SK-N-SH (cell line): ENCODE measurements at places on chromosomes 7 and 10.

DNA sequence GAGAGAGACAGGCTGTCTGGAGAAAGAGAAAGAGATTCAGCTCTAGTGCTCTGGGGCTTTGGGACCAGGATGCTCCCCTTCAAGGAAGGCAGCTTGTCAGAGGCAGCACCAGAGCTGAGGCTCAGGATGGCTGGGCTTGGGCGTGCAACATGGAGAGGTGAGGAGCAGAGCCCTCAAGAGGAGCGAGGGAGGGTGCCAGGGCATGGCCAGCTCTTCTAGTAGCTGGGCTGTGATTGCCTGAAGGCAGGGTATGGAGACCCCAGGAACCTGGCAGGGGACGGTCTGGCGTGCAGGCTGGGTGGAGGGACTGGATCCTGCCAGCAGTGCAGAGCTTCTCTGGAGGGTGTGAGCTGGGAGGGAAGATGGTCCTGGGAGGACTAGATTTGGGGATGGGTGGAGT, 40.2 kb downstream of the ANTXRL start:
- DNase-seq = no peak

- no peak for DNase-seq
Measured at GRCh38 chr10:18658271-18659124, 733 bp upstream of the ARL5B start.

DNA sequence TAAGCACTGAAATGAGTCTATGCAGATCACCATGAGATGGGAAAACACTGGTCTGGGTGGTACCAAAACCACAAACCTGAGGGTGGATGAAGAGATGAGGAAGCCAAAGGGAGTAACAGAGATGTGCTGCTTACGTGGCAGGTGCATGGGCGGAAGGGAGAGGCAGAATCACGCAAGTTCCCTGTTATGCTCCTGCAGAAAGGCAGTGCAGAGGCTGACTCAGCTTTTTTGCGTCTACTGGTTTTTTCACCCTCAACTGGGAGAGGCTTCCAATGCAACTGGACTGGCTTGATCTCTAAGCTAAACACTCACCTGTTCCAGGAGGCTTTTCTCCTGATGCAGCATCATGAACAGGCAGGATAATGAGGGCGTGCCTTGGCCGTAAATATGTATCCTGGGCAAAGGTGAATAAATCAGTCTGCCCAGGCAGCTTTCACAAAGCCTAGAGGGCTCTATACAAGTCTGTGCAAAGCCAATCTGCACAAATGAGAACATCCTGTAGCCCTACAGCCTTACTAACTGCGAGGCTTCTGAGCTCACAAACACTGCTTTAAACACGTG, 95.4 kb upstream of the AFAP1L2 start:
- DNase-seq = no peak

DNA sequence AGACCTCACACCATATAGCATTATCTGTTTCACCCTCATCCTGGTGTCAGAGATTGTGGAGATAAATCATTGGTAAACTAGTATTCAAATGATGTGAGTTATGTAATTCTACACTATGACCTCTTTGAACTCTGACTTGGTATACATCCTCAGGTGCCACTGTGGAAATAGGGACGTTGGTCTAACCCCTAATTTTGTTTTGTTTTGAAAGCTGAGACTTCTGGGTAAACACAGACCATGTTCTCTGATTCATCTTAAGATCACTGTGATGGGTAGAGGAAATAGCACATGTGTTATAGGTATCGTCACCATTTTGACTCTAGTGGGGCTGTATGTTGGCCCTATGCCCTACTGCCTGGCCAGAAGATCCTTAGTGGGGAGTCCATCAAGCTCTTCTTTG, 241.6 kb downstream of the CCDC7 start:
- no peak for DNase-seq

GRCh38 chr10:86899132-86899531, 58.3 kb downstream of the MMRN2 start:
- DNase-seq = peak; percentile 24

GRCh38 chr7:13099154-13099795, 411.8 kb downstream of the ARL4A start:
- no peak for DNase-seq

- no peak for DNase-seq
Measured at GRCh38 chr7:150446288-150446938, 4.0 kb upstream of the GIMAP8 start.

- peak; percentile 46 for DNase-seq
Measured at GRCh38 chr7:131843898-131844331, 287.5 kb upstream of the PODXL start.

DNA sequence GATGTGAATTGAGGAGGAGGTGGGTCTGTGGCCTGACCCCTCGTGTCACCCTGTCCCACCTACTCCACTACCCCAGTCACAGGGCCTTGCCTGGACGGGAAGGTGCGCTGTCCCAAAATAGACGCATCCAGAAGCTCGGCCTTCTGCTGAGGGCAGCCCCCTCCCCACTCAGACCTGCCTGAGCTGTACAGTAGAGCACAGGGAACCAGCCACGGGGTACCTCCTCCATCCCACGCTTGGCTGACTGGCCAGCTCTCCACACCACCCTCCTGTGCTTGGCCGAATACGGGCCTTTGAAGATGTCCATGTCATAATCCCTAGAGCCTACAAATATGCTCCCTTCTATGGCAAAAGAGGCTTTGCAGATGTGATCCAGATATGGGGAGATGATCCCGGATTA, 88.3 kb downstream of the CHST15 start:
- DNase-seq = peak; percentile 3

GRCh38 chr10:104640339-104641186, 527 bp upstream of the SORCS3 start:
- peak; percentile 73 for DNase-seq

DNA sequence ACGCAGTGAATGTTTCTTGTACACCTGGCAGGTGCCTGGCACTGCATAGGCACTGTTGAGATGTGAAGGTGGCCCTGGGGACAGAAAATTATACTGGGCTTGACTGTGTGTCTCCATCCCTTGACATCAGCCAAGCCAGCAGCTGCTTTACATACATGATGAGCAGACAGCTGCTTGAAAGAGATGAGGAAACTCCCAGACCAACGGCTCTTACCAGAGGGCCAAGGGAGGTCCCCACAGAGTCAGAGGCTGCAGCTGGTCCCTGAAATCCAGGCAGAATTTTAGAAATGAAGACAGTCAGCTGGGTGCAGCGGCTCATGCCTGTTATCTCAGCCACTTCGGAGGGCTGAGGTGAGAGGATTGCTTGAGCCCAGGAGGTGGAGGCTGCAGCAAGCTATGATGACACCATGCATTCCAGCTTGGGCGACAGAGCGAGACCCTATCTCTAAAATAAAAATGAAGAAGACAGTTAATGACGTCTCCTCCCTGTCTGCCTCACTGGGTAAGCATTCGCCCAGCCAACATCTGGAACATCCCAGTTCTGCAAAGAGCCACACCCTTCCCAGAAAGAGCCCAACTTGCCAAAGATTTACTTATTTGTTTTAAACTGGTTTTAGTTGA, 17.6 kb downstream of the LIMK1 start:
- no peak for DNase-seq

DNA sequence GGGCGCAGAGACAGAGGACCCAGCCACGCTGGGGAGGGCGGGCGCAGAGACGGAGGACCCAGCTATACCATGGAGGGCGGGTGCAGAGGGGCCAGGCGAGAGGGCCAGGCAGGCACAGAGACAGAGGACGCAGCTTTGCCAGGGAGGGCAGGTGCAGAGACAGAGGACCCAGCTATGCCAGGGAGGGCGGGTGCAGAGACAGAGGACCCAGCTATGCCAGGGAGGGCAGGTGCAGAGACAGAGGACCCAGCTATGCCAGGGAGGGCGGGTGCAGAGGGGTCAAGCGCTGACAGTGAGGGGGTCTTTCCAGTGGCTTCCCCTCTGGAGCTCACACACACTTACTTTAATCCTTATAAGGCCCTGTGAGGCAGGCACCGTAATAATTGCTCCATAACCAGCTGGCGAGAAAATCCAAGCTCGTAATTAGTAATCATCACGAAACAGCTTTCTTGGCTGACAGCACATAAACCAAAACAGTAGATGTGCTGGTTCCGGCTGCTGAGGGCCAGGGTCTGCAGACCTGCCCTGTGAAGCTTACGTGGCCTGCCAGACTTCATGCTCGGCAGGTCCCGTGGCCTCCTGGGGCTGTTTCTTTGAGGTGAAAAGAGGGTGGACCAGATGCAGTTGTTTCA, 137.2 kb downstream of the VIPR2 start:
- no peak for DNase-seq

- DNase-seq = no peak
Measured at GRCh38 chr10:97445357-97445721, 467 bp downstream of the EXOSC1 start.

- DNase-seq = no peak
Measured at GRCh38 chr7:34333925-34334324, 324.1 kb upstream of the NPSR1 start.

GRCh38 chr10:71550628-71551027, 153.9 kb downstream of the CDH23 start:
- no peak for DNase-seq

DNA sequence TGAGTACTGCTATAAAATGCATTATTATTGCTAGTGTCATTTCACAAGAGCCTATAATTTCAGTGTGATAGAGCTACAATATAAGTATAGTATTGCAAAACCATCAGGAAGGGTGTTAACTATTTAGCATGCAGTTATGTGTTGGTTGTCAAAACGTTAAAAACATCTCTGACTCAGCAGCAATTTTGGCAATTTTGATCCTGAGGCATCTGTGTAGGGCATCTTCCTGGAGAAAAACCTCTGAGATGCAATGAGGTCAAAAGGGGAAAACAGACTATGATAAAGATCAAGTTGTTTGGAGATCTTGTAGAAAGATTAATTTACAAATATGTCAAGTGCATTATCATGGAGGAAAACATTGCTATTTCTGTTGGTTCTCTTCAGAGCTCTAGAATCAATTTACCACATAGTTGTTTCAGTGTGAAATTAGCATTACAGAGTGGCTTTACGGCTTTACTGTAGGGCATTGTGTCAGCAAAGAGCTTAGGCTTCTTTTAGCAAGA, 5.3 kb downstream of the CFTR start:
- DNase-seq = no peak

- no peak for DNase-seq
Measured at GRCh38 chr7:131773413-131773812, 217.0 kb upstream of the PODXL start.

GRCh38 chr10:12337453-12338372, 11.6 kb upstream of the CAMK1D start:
- no peak for DNase-seq

DNA sequence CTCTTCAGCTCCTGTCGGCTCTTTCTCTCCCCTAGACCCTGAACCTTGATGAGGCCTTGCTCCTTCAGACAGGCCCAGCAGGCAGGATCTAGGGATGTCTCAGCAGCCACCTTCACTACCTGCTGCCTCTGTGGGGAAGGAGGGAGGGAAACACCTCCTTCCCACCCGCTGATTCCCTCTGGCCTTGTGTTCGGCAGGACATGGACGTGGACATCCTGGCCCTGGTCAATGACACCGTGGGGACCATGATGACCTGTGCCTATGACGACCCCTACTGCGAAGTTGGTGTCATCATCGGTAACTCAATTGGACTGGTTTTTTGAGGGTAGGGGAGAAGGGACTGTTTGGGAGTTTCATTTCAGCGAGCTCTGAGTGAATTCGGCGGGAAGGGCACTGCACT, 20.3 kb downstream of the HKDC1 start:
- DNase-seq = no peak

- no peak for DNase-seq
Measured at GRCh38 chr10:48550977-48551376, 53.9 kb downstream of the ARHGAP22 start.

DNA sequence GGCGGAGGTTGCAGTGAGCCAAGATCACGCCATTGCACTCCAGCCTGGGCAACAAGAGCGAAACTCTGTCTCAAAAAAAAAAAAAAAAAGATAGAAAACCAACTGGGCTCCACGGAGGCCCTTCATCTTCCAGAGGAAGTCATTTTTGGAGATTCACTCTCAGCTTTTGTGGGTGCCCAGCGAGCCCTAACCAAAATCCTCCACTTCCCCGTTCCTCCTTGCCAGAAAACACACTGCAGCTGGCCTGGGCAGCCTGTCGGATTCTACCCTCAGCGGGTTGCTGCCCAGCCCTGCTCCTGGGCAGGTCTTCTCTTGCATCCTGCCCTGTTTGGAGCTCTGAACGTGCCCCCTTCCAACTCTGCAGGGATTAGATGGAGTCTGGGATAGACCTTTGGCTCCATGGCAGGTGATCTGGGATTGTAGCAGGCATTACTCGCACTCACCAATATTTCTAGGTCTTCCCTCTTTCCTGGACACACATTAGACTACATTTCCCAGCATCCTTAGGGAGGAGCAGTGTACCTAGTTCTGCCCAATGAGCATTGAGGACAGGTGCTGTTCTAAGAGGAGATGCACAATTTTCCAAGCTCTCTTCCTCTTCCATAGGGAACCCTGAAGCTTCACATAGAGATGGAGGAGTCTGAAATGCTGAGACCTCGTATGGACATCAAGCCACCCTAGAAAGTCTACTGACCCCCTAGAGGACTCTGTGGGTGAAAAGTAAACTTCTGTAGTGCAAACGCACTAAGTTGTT, 4.6 kb downstream of the GRID2IP start:
- peak; percentile 45 for DNase-seq

GRCh38 chr10:129601737-129602136, 134.7 kb downstream of the MGMT start:
- DNase-seq = no peak

GRCh38 chr7:126440542-126440941, 812.2 kb downstream of the GRM8 start:
- no peak for DNase-seq

DNA sequence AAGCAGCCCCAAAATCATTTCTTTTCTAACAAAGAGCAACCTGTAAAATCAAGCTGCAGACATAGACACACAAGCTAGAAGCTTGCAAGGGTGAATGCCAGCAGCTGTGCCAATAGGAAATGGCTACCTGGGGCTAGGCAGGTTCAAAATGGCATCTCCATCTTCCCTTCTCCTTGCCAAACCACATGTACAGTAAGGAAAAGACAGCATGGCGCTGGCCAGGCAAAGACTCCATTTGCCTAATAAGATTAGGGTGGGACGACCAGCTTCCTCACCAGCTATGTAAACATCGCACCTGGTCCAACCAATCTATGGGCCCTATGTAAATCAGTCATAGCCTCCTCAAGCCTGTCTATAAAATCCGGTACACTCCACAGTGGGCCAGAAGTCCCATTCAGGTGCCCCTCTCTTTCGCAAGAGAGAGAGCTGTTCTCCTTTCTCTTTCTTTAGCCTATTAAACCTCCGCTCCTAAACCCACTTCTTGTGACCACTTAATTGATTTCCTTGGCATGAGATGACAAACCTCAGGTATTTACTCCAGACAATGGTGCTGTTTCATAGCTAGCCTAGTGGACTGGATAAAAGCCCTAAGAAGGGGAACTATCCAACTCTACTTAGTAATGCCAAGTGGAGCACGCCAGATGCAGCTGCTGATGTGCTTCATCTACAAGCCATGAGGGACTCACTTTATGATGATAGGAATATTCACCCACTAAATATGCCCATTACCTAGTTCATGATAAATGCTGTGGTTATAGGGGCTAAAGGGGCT, 44.1 kb downstream of the HTR7 start:
- DNase-seq = no peak

GRCh38 chr10:17026686-17027485, 102.7 kb downstream of the CUBN start:
- DNase-seq = no peak
